HFF-Myc (cell line): ENCODE measurements at places on chromosomes 2 and 18.

- DNase-seq, result no peak
Measured at GRCh38 chr2:88942798-88943197, 251.3 kb downstream of the RPIA start.

GRCh38 chr18:49734836-49735235, 78.5 kb downstream of the ACAA2 start:
- DNase-seq, result no peak

GRCh38 chr2:230939066-230939591, 14.1 kb upstream of the GPR55 start:
- no peak for DNase-seq

DNA sequence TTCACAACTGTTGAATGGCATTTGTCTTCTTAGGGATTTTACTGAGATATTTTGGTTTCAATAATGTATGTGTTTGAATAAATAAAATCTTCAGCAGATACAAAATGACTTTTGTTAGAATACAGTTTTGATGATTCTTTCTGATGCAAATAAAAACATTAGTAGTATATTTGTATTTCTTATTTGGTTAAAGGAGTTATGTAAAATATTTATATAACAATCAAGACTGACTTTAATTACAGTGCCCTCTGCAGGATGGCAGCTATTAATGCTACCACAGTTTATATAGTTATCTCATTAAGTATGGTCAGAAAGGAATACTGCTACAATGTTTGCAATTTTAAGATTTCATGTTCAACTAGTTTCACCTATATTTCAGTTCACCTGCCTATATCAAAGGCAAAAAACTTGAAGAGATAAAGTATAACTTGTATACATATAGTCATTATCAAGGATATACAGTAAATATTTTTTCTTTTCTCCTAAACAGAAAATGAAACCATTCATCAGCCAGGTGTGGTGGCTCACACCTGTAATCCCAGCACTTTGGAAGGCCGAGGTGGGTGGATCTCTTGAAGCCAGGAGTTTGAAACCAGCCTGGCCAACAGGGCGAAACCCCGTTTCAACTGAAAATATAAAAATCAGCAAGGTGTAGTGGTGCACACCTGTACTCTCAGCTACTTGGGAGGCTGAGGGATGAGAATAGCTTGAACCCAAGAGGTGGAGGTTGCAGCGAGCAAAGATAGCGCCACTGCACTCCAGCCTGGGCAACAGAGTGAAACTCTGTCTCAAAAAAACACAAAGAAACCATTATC, 19.8 kb downstream of the ARL5A start:
- no peak for DNase-seq

GRCh38 chr18:79868811-79869541, 71.2 kb downstream of the KCNG2 start:
- no peak for DNase-seq

- DNase-seq, result no peak
Measured at GRCh38 chr2:26849056-26849999, 1.4 kb downstream of the DPYSL5 start.

GRCh38 chr2:33488178-33488690, 11.8 kb downstream of the RASGRP3 start:
- no peak for DNase-seq

DNA sequence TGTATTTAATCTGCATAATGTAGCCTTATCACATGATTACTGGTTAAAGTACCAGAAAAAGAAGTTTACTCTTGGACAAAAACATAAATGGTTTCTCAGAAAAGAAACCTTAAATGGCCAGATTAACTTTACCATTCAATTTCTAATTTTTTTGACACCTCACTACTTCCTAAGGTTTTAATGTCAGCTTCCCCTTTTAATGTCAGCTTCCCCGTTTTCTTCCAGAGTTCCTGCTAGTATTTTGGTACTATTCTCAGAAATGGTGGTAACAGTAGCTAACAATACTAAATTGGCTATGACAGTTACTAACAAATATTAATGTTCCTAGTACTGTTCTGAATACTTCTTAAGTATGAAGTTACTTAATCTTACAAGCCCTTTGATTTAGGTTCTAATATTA, 22.4 kb upstream of the SLC8A1 start:
- DNase-seq, result no peak
